Nasal cavity respiratory epithelium epithelial cell of viscerocranial mucosa (primary cell): ENCODE measurements at places on chromosomes 16 and 17. TPM values are rescaled to one million over a fixed set of nuclear protein-coding genes. Genes with fewer than 3 reads are reported as not detected.

The CLDN7 gene
- 453 and 573 TPM in 2 replicates for total RNA-seq

The PYY gene
- total RNA-seq = 0.68 TPM in 1 of 2 replicates, not detected in the other

The IRX3 gene
- total RNA-seq = 2.1 and 4.1 TPM in 2 replicates

The SPAG9 gene
- total RNA-seq = 131 and 133 TPM in 2 replicates

The CASKIN2 gene
- 3.8 and 10.3 TPM in 2 replicates for total RNA-seq

The TMEM94 gene
- total RNA-seq = 12.0 and 37.5 TPM in 2 replicates
